ENCODE measurements at places on chromosomes 16 and 17.
A peak's percentile ranks its signal among the peaks of the same experiment; 100 is the strongest.

- peaks cover 13% of the 10 kb centered on the region for H3K4me1 ChIP-seq
- H3K36me3 ChIP-seq, result no peaks in the 10 kb centered on the region
- H3K27ac ChIP-seq, result no peak overlapping the region
- H3K27me3 ChIP-seq, result no peaks in the 10 kb centered on the region
- DNase-seq, result no peak
Measured at GRCh38 chr16:57828272-57829161, 26.2 kb upstream of the KIFC3 start.

GRCh38 chr16:88896238-88897070 is 30.0 kb upstream of the PABPN1L start:
- no peak for DNase-seq
- H3K4me1 ChIP-seq, result no peaks in the 10 kb centered on the region
- peaks cover 67% of the 10 kb centered on the region for H3K36me3 ChIP-seq
- H3K4me3 ChIP-seq, result no peak overlapping the region
- no peaks in the 10 kb centered on the region for H3K27me3 ChIP-seq

DNA sequence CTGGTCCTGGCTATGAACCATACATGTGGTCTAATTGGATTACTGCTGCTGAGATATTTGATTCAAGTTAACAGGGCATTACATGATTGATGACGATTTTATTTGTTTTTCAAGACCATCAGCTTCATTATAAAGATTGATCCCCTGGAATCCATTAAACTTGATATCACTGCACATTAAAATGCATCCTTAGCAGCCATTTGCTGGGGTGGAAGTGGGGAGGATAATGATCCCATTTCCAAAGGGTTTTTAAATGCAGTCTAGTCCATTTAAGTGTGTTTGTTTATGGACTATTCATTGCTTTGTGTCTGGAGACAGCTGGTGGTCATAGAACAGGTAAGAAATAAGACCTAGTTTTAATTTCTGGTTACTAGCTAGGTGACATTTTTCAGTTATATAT is 40.9 kb downstream of the ADAMTS18 start:
- H3K27me3 ChIP-seq, result no peaks in the 10 kb centered on the region
- no peak overlapping the region for H3K27ac ChIP-seq
- no peak overlapping the region for H3K4me3 ChIP-seq
- H3K36me3 ChIP-seq, result no peaks in the 10 kb centered on the region
- no peaks in the 10 kb centered on the region for H3K4me1 ChIP-seq

- no peak overlapping the region for H3K27ac ChIP-seq
- DNase-seq, result no peak
- no peaks in the 10 kb centered on the region for H3K4me1 ChIP-seq
- H3K36me3 ChIP-seq, result no peaks in the 10 kb centered on the region
Measured at GRCh38 chr17:77579682-77580081, 378.8 kb upstream of the TNRC6C start.

GRCh38 chr17:38914741-38915638 is 10.4 kb upstream of the LASP1NB start:
- H3K27ac ChIP-seq, result no peak overlapping the region
- no peak overlapping the region for H3K4me3 ChIP-seq
- peaks cover 78% of the 10 kb centered on the region for H3K36me3 ChIP-seq
- peak; percentile 87 for DNase-seq

- no peaks in the 10 kb centered on the region for H3K27me3 ChIP-seq
- peaks cover 86% of the 10 kb centered on the region for H3K4me1 ChIP-seq
- H3K4me3 ChIP-seq, result no peak overlapping the region
Measured at GRCh38 chr17:40019140-40019991, 4.1 kb downstream of the CSF3 start.

DNA sequence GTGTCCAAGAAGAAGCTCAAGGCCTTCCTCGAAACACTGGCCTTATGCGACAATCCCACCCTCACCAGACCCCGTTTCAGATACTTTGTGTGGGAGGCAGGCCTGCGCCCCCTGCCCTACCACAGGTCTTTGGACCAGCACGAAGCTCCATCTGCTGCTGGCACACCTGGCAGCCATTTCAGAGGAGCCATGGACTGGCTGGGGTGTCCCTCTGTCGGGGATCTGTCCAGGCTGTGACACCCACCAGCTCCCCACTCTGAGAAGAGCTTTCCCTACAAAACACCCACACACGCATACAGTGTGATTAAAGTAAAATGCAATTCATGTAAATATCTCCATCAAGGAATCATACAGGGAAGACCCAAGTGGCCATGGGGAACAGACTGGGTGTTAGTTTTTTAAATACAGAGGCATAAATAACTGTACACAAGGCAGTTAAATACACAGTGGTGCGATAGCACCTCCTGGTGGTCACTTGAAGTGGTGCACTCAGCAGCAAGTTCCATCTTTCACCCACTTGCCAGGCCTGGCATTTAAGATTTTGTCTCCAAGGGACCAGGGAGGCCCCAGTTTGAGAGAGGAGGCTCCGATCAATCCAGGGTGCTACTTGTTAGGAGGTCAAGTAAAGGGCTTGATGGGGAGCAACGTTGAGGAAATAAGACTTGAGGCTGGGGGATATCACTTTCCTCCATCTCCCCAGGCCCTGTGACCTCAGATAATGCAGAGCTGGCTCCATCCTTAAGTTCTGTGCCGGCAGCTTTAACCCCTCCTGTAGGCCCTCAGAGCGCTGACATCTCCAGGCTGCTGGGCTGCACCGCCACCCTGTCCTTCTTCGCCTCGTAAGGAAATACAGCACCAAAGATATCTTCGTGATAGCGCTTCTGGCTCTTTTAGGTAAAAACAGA is 43.6 kb downstream of the NOS2 start:
- no peak overlapping the region for H3K27ac ChIP-seq
- no peaks in the 10 kb centered on the region for H3K27me3 ChIP-seq
- no peak for DNase-seq
- no peaks in the 10 kb centered on the region for H3K36me3 ChIP-seq

All from esophagus muscularis mucosa (tissue), 4 donors.